Kidney tubule cell (primary cell): ENCODE measurements at places on chromosomes 13 and 19.
A peak's percentile ranks its signal among the peaks of the same experiment; 100 is the strongest.

DNA sequence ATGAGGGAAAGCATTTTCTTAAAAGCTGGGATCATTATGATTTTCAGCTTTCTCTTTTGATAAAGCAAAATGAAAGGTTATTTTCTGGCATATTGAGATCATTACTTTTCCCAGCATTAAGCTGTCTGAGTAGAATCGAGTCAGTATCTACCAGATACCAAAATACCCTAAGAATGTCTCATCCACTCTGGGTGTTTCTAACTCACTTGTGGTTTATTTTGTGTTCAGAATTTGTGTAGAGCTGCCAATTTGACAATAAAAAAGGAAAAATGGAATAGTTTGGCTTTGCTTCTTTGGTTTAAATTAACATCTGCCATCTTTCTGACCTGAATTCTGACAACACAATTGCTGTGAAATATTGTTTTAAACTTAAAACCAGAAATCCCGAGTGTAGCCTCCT lies 438.7 kb upstream of the ARGLU1 start:
- no peak for DNase-seq

DNA sequence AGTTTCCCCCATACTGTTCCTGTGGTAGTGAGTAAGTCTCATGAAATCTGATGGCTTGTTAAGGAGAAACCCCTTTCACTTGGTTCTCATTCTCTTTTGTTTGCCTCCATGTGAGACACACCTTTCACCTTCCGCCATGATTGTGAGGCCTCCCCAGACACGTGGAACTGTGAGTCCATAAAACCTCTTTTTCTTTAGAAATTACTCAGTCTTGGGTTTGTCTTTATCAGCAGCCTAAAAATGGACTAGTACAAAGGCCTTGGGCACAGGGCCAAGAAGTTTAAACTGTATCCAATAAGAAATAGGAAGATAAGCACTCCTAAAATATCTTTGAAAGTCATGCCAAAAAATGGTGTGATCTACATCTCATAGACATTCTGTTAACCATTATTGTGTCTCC lies 176.9 kb downstream of the TBC1D4 start:
- DNase-seq = no peak

DNA sequence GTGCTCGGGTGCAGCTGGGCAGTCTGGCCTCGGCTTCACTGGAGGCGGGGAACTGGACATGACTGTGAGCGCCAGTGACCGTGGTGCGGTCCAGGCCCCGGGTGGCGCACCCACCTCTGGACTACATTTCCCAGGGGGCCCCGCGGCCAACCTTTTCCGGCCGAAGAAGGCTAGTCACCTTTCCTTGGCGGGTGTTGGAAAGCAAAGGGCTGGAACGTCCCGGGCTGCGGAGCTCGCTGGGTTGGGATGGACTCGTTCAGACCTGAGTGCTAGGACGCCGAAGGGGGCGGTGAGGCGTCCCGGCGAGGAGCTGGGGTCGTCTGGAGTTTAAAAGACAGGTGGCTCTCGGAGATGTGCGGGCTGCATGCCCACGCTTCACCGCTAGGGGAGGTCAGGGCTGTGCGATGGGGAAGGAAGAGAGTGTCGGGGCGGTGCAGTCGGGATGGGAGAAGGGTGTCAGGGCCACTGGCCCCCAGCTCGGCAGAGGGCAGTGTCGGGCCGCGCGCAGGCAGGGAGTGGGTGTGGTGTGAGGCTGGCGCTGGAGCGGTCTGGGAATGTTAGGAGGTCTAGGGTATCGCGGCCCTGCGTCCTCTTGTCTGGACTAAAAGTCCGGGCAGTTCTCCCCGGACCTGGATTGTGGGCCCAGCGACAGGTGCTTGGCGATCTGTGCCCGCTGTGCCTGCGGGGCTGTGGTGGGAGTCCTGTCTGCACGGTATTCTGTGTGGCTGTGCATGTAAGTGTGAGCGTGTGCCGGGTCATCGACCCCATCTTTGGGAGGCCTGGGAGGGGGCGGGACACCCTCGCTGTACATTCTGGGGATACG lies 57.1 kb downstream of the ZNF568 start:
- peak; percentile 85 for DNase-seq

DNA sequence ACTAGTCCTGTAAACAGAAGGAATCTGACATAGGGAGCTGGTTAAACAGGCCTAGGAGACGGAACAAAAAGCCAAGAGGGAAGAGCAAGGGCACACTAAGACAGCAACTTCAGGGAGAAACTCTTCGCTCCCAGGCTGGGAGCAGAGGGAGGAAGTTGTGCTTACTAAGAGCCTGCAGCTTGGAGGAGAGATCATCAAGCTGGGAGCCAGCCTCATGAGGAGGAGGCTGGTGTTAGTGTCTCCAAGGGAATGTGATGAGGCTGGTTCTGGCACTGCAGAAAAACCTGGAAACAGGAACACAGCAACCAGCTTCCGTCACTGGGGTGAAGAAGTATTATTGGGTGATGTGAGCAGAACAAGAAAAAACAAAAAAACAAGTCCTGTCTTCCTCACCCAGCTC lies 1027.3 kb downstream of the UQCRFS1 start:
- no peak for DNase-seq

DNA sequence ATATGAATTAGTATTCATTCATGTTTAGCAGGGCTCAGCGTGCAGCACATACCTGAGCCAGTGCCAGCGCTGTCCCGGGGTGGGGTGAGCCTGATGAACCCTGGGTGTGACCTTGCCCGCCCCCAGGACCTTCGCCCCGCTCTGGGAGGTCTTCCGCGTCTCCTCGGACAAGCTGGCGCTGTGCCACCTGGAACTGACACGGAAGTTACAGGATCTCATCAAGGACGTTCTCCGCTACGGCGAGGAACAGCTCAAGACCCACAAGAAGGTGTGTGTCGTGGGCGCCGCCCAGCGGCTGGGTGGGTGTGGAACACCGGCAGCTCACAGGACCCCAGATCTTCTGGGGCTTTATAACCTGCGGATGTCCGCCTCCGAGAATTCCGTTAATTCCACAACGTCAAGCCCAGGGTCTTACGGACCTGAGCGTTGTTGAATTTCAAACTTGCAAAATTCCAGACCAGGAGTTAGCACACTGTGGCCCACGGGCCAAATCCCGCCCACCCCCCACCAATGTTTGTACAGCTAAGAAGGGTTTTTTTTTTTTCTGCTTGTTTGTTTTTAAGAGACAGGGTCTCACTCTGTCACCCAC lies 15.4 kb downstream of the FCHO1 start:
- peak; percentile 87 for DNase-seq

DNA sequence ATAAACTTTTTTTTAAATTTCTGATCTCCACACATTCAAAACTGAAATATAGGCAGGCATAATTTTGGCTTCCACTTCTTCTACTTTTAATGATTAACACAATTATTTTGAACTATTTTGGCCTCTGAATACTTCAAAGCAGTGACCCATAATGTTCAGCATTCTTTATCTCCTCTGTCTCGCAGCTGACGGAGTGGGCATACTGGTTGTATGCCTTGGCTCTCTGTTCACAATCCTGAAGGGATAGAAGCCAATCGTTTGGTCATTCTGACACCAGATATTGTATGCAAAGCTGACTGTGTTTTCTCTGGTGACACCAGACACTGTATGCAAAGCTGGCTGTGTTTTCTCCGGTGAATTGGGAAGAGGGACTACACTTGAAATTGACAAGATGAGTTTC lies 833.0 kb downstream of the EFNB2 start:
- peak; percentile 58 for DNase-seq

DNA sequence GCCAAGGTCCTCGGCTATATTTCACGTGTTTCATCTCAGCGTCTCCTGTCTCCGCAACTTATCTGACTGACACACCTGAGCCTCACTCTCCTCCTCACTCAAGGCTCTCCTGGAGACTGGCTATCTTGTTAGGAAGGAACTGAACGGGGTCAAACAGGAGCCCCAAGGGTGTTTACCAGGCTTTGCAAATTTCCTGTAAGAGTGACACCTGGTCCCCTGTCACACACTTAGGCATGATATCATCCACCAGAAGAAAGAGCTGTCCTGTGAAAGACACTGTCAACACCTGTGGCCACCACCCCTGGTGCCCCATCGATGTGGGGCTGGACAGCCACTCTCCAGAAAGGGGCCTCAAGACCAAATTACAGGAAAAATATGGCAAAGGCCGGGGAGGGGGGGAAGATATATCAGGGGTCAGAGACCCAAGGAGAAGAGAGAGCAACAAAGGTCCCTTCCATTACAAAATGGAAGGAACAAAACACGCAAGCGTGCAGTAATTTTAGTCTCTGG lies 2.9 kb downstream of the CD70 start:
- no peak for DNase-seq

GRCh38 chr19:54644056-54644455 lies 13.8 kb downstream of the LILRB1 start:
- no peak for DNase-seq

GRCh38 chr13:43360892-43361610 lies 337.7 kb downstream of the DNAJC15 start:
- DNase-seq = no peak

GRCh38 chr19:5877427-5877826 lies 7.1 kb upstream of the FUT5 start:
- DNase-seq = no peak

DNA sequence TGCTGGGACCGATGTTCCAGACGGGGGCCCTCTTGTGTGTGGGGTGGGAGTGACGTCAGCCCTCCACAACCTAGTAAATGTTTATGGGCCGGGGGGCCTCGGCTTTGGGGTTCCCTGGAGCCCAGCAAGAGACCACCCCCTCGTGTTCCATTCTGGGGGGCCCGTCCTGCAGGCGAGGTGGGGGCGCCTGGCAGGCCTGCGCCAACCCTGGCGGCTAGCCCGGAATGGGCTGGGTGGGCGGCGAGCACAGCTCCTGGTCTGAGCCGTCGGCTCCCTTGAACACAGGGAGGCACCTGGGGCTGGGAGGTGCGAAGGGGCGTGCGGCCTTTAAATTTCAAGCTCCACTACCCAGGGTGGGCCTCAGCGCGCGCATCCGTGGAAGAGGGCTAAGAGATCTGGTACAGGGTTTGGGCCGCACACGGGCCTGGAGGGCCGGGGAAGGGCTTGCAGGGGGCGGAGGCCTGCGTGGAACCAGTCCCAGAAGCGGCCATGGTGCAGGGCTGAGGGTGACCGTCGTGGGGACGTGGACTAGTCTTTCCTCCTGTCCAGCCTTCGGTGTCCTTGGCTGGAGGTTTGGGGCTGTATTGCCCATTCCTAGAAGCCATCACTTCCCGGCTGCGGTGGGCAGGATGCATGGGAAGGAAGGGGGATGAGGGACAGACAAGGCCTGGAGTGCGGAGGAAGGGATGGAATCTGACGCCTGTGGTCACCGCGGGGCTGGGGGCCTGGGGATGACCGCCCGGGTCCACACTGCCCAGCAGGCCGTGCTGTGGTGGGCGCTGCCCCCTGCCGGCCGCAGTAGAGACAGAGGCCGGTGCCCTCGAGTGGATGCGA lies 11.4 kb downstream of the NDUFA11 start:
- peak; percentile 52 for DNase-seq

DNA sequence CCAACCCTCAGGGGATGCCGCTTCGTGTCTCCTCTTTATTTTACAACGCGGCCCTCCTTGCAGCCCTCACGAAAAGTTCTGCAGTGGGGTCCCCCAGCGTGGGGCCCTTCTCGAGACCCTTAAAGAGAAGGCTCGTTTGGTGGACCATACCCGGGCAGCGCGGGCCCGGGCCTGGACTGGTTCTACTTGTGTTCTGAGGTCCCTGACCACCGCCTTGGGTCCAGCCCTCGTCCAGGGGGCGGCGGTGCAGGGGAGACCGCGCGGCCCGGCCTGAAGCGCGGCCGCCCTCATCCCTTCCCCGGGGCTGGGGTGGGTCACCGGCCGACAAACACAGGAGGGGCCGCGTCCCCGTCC lies 400 bp upstream of the SERP2 start:
- no peak for DNase-seq

DNA sequence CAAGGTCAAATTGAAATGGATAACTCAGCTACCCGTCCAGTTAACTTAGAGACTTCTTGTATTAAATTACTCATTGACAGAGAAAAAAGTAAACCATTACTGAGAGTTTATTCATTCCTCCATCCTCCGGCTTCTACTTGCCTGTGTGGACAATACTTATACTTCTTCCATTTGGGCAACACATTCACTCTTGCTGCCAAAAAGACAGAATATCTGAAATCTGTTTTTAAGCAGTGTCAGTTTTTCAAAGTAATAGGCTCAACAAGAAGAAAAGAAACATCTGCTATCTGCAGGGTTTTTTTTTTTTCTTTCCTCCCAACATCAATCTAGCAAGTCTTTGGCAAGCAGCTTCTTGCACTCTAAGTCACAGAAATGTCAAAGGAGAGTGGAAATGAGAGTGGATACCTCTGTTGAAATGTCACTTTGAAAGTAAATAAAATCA lies 1142.8 kb downstream of the PCDH9 start:
- DNase-seq = peak; percentile 23

- peak; percentile 33 for DNase-seq
Measured at GRCh38 chr19:3140667-3141038, 4.8 kb downstream of the GNA15 start.

GRCh38 chr19:4367781-4368127 lies 24.4 kb downstream of the MPND start:
- no peak for DNase-seq

- no peak for DNase-seq
Measured at GRCh38 chr19:42116308-42117075, 15.8 kb downstream of the POU2F2 start.

DNA sequence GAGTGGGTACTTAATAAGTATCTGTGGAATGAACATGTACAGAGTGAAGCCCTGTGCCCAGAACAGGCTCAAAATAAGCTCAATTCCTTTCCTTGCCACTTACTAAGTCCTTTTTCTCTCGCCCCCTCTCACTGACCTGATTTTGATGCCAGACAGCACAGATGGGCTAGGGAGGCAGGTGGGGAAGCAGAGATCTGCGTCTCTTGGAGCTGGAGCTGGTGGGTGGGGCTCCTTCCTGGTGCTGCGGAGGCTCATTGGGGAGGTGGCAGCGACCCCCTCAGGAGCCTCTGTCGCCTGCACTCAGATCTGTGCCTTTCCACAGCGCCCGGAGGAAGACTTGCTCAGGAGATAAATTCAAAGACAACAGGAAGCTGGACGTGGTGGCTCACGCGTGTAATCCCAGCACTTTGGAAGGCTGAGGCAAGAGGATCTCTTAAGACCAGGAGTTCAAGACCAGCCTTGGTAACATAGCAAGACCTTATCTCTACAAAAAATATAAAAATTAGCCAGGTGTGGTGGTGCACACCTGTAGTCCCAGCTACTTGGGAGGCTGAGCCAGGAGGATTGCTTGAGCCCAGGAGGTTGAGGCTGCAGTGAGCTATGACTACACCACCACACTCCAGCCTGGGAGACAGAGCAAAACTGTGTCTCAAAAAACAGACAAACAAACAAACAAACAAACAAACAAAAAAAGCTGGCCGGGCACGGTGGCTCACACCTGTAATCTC lies 14.6 kb downstream of the AKT2 start:
- DNase-seq = no peak
